ENCODE measurements at places on chromosomes 16 and 17.
A peak's percentile ranks its signal among the peaks of the same experiment; 100 is the strongest.

- DNase-seq, result no peak
These were observed 15.2 kb downstream of the PRKCA start for GRCh38 chr17:66317629-66318028.

- DNase-seq, result no peak
These were observed 214.2 kb upstream of the GSE1 start for GRCh38 chr16:85398688-85399582.

GRCh38 chr17:15963670-15964110, 18.8 kb downstream of the ADORA2B start:
- no peak for DNase-seq

DNA sequence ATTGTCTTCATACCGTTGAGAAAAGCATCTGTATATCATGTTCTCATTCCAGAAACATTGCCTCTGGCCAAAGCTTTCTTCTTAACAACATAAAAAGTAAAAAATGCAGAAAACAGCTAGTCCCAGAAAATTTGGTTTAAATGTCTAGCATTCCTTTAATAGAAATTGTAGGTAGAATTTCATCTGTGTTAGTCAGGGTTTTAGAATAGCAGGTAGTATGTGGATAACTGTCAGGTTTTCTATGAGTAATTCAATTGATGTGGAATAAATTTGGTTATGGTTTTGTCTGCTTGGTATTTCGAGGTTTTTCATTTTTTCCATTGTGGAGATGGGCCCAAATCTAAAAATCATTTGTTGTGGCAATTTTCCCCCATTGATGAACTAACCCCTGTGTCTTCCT, 616.7 kb downstream of the KCNJ2 start:
- no peak for DNase-seq

DNA sequence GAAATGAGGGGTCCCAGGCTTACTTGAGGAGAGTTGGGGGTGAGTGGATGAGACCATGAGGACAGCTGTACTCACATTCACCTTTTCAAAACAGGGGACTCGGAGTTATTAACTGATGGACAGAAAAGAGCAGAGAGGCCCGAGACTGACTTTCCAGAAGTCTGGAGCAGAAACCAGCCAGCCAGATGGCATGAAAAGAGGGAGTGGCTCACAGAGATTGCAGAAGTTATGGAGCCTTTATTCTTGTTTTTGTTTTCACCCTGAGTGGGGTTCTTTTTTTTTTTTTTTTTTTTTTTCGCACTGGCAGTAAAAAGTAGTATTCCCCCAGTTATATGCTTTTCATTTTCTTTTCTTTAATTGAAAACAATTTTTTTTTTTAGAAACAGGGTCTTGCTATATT, 18.9 kb downstream of the TVP23A start:
- DNase-seq, result no peak

DNA sequence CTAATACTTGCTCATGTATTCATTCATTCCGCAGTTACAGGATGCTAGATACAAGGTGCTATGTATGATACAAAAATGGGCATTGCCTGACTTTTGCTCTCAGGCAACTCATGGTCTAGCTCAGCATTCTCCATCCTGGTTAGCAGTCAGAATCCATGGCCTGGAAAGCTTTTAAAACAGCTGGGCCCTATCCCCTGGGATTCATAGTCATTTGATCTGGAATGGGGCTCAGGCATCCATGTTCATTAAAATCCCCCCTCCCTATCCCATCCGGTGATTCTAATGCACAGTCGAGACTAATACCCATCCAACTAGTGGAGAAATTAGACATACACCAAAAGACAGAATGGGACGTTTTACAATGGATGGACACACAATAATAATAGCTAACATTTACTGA, 104.1 kb upstream of the TMEM132E start:
- no peak for DNase-seq

DNA sequence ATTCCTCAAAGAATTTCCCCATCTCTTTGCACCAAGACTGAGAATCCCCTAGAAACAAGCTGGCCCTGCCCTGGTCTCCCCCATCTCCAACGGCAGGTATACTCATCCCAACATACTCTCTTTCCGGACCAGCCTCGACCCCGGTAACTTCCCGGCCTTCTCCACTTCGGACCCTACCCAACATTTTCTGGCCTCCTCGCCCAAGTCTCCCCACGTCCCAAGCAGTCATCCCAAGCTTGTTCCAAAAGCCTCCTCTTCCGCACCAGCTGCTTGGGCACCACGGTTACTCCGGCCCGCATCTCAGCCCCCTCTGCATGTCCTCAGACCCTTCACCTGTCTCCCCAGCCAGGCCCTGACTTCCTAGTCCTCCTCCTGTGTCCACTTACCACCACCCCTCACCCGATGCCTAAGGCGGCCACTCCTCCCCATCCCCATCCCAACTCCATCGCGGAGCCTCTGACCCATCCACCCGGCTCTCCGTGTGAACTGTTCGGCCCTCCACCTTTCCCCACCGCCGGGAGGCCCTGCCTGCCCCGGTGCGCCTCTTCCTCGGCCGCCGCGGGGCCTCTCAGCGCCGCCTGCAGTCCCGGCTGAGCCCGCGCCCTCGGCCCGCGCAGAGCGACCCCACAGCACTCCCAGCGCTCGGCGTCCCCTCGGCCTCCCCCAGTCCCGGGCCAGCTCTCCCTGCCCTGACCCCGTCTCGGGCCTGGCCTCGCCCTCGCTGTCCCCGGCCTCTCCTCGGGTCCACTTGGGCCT, 994 bp downstream of the PITPNA start:
- peak; percentile 10 for DNase-seq

GRCh38 chr17:69702078-69702477, 287.6 kb downstream of the MAP2K6 start:
- DNase-seq, result no peak

DNA sequence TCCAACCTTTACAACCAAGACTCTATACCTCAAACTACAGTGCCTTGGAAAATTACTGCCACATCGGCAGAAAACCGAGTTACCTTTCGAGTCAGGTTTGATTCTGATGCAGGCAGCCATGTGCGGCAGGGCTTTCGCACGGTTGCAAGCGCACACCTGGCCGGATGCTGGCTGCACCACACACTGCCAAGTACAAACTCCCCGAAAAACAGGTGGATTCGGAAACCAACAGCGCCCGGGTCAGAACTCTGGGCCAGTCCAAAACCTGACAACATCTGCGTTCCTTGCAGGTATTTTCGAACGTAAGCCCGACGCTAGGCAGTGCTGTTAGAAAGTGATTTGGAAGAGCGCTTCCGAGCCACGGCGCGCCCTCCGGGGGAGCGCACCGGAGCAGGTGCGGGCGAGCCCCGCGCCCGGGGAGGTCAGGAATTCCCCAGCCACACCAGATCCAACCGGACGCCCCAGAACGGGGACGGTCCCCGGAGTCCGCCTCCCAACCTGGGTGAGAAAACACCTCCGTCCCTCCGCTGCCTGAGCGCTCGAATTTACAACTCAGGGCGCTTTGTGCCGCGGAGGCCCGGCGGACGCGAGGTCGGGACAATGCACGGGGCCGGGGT, 1.2 kb downstream of the USP7 start:
- DNase-seq, result peak; percentile 40

DNA sequence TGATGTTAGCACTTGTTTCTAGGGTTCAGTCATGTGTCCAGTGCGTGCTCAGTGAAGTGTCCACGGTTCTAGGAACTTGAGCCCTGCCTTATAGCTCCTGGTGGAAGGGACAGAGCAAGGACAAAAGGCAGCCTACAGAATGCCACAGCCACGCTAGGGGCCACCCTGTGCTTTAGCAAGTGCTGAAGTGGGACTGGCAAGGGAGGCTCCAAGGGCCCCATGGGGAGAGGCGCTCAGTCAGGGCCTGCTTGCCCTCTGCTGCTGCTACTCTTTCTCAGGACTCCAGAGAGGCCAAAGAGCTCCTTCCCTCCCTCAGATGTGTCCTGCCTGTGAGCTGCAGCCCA, 6.8 kb downstream of the NT5C start:
- DNase-seq, result no peak

Data from stimulated activated CD4-positive, alpha-beta T cell treated with anti-CD3 and anti-CD28 coated beads, Interleukin-15, amount 100 ng/mL, for 1 hour (primary cell).